ENCODE measurements at places on chromosomes 2 and 18.

GRCh38 chr2:109399066-109399465 is 214.7 kb downstream of the SEPTIN10 start:
- no peak for DNase-seq

- DNase-seq, result no peak
Observed at GRCh38 chr18:73087282-73087977, 219.6 kb upstream of the NETO1 start.

DNA sequence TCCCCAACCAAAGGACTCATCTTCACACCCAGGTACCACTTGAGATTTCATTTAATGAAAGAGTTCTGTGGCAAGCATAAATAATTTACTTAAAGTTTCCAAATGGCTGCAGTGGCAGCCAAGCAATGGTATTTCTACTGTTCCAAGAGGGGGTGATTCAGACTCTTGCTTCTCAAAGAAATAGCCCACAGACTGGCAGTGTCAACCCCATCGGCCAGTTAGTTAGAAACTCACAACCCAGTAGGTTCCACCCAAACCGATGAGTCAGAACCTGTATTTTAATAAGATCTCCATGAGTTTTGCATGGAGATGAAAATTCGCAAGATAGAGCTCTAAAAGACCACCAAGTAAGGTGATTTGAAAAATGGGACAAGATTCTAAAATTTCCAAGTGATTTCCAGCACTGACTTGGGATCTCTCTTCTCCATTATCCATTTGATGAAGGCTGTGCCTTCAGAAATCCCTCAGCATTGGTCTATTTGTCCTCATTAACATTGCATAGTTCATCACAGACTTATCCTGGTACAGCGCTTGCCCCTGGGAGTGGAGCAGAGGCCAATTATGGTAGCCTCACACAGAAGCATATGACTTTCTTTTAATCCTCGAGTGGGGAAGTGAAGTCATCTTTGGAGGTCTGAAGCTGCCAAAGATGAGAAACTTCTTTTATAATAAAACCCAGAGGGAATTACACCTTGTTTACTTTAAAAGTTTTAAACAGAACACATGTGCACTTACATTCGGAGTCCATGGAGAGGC is 361.4 kb upstream of the ID2 start:
- no peak for DNase-seq

DNA sequence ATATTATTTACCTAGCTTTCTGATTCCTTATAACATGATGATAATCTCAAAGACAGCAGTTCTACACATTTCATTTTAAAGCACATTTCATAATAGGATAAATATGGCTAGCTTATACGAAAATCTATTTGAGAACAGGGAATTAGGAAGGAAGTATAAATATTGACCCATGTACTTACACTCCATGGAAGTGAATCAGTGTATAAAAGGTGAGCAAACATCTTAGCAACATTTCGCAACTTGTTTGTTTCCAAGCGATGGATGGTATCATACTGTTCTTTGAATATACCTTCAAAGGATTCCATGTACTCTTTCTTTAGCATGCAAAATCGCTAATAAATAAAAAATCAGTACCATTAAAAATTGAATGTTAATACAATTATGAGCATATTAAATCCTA is 53.1 kb downstream of the CWC22 start:
- DNase-seq, result no peak

DNA sequence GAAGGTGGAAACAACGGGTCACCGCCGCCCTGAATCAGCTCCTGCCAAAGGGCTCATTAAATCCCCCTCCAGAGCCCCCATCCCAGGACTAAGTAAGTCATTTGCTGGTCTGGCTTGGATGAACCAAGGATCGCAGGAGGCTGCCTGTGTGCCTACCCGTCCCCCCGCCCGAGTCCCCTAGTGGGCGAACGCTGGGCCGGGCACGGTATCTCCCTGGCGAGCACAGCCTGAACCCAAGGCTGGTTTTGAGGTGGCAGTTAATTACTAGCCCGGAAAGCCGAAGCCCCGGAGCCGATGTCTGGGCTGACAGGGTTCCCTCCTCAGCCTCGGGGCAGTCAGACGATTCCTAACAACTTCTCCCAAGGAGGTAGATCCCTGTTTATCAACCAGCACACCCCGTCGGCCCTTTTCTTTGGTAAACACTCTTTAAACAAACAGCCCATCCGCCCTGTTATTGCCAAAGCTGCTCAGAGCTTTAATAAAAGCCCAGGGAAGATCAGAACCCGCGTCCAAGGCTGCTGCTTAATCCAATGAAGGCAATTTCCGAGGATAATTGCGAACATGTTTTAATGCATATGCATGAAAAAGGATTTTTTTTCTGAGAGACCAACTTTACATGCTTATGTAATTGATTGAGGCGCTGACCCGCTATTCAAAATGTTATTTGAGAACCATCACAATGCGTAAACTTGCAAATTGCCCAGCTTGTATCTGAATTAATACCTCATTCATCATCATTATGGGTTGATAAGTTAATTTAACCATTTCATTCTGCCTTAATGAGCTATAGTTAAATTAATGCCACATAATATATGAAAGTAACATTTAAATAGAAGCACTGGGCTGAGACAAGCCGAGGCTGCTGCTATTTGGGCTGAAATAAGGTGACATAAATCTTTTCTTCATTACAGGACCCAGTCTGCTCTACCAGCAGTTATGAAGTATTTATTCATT is 10.5 kb downstream of the EVX2 start:
- no peak for DNase-seq

DNA sequence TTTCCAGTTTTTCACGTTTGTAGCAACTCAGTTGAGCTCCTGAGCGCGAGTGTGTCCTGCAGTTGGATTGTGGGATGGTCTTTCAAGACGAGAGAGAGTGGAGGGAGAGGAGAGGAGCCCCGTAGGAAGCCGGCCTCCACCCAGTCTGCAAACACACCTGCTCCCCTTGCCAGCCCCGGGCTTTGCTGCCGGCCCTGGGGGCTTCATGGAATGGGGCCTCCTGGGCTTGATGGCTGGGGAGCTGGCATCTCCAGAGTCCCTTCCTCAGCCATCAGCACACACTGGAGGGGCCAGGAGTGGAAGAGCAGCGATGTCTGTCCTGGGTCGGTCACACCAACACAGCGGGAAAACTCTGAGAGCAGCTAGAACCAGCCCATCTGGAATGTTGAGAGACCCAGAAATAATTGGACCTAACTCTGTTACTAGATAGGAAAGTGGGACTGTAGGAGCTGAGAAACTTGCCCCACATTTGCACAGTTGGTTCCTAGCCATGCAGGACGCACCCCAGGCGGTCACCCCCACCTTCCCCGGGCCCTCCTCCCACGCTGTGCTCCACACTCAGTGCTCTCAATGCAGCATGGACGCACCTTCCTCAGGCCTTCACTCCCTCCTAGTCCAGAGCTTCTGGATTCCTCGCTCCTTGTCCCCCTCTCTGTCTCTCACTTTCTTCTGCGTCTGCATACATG is 69.6 kb downstream of the PTGR3 start:
- no peak for DNase-seq

GRCh38 chr18:21672521-21673267 is 31.9 kb downstream of the ABHD3 start:
- DNase-seq, result no peak

GRCh38 chr2:174339561-174340399 is 5.0 kb downstream of the SP9 start:
- no peak for DNase-seq

DNA sequence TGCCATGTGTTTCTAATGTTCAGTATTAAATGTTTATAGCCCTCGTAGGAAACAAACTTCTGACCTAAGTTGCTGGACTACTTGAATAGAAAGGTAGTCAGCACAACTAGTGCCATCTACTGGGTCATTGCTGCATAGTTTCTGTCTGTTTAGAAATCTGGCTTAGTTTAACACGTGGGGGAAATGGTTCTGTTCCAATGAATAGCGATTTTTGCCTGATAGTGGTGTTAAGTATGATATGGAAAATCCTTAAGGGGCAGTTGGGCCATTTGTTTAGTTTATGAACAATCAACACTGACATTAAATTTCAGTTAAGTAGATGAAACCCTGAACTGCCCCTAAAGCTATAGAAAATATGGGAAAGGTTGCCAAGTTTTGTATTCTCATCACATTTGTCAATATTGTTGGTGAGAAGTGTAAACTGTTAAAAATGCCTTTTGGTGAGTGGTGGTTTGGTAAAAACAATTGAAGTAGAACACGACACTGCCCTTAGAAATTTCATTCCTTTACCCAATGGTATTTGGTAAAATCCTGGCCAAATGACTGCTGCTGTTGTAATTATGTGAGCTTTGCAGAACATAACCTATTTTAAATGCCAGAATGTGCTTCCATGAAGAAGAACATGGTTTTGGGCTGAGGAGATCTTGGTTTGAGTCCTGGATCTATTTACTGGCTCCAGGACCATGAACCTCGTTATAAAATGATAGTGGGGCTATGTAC is 13.2 kb downstream of the NABP1 start:
- DNase-seq, result no peak

DNA sequence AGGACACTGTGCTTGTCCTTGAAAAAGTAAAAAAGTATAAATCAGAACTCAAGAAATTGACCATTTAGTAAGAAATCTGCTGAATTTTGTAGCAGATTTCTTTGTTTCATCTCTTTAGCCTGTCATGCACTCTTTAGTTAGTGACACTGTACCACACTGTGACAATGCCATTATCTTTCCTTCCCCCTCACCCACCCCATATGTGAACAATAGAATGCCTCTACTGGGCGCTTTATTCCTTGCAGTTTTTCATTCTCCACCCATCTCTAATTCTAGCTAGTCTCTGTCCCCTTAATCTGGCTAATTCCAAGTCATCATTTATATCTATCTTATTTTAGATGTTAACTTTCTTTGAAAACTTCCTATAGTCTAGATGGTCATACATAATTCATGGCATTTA is 241.0 kb downstream of the LRP1B start:
- DNase-seq, result no peak

- DNase-seq, result no peak
Observed at GRCh38 chr2:8445580-8445979, 236.3 kb upstream of the ID2 start.

DNA sequence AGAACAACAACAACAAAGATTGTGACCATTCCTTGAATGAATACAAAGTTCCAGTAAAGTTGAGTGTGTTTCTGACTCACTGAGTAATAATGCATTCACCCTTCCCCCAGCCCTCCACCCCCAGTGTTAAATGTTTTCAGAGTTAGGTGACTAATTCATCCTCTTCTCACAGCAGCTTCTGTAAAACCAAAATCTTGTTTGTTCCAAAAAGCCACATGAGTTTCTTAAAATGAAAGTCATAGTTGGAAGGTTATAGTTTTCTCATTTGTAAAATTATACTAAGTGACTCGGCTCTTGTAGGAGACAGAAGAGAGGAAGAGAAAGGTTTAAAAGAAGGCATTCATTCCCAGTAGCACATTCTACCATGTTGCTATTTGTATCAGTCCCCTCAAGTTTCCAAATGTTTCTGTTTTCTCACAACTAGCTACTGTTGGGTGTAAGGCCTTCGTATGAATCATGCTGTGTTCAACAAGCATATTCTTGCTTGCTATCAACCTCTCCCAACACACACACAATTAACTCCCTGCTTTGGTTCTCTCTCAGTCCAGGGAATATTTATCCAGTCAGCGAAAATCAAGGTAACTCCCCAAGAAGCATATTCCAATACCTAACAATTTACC is 75.3 kb downstream of the MBD2 start:
- DNase-seq, result no peak

GRCh38 chr2:239953418-239954061 is 71.6 kb downstream of the NDUFA10 start:
- no peak for DNase-seq

GRCh38 chr2:121993682-121994081 is 238.2 kb downstream of the TSN start:
- no peak for DNase-seq

GRCh38 chr2:238974501-238975166 is 126.7 kb downstream of the TWIST2 start:
- no peak for DNase-seq

GRCh38 chr2:117976581-117976980 is 37.3 kb downstream of the CCDC93 start:
- DNase-seq, result no peak

DNA sequence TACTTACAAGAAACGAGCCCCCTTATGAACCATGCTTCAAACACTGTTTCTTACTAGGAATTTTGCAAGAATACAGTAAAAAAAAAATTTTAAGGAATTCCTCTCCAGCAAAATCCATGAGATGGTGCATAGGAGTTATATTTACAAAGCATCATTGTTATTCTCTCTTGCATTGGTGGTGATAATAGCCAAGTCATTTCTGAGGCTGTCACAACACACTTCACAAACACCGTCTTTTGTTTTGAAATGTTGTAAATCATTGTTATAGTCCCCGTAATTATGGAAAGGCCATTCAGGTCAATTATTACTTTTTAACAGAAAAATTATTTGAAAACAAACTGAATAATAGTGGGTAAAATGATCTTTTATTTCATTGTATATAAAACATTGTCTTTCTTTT is 60.1 kb downstream of the DYNC1I2 start:
- no peak for DNase-seq

DNA sequence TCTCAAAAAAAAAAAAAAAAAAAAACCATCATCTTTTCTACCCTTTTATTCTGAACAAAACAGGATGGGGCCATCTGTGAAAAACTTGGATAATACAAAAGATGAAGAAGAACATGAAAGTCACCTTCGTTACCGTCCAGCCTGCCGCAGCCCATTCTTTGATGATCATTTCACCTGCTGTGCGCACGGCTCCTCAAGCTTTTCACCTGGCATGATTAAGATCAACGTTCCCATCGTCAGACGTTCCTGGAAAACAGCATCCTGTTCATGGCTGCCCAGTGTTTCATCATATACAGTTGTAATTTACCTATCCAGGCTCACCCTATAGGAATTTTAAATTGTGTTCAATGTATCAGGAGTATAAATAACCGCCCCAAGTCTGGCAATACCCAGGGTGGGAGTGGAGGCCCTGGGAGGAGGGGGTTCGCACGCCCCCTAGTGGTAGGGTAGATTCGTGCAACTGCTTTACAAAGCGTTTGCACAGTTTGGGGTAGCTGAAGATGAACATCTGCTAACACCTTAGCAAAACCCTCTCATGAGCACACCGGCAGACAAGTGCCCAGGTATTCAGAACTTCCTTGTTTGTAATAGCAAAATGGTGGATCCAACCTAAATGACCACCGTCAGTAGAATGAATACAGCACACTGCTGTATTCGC is 49.0 kb upstream of the GLI2 start:
- no peak for DNase-seq

GRCh38 chr2:51718881-51719280 is 686.9 kb upstream of the NRXN1 start:
- no peak for DNase-seq

- DNase-seq, result no peak
Observed at GRCh38 chr2:237511433-237511832, 24.4 kb downstream of the MLPH start.

DNA sequence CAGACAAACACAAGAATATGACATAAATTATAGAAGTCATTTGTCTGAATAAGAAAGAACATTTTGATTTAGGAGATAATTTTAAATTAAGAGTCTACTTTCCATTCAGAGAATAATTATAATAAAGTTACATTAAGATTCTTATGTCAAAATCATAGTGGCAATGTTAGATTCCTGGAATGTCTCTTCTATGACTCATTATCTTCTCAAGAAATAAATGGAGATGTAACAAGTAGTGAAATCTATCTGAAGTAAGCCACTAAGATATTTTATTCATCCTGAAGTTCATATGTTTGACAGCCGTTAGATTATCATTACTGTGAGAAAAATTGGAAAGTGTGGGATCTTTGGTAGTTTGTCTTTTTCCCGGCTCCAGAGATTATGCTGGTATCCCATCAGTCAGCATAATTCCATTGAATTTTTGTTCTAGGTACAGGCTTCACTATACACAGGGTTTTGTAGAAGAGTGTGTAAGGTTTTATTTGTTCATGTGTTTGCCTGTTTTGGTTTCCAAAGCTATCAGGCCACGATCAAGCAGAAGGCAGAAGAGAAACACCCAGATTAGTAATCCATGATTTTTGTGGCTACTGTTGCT is 1246.6 kb upstream of the LRRTM1 start:
- no peak for DNase-seq

Data from hypothalamus (tissue), 51 donors.